Naive thymus-derived CD4-positive, alpha-beta T cell (primary cell): ENCODE measurements at places on chromosomes 1 and 21. TPM values are rescaled to one million over a fixed set of nuclear protein-coding genes. Genes with fewer than 3 reads are reported as not detected.

Gene CLK2
- total RNA-seq = 72.2 TPM

Gene SH2D2A
- 156 and 164 TPM in 2 replicates for total RNA-seq

DNA sequence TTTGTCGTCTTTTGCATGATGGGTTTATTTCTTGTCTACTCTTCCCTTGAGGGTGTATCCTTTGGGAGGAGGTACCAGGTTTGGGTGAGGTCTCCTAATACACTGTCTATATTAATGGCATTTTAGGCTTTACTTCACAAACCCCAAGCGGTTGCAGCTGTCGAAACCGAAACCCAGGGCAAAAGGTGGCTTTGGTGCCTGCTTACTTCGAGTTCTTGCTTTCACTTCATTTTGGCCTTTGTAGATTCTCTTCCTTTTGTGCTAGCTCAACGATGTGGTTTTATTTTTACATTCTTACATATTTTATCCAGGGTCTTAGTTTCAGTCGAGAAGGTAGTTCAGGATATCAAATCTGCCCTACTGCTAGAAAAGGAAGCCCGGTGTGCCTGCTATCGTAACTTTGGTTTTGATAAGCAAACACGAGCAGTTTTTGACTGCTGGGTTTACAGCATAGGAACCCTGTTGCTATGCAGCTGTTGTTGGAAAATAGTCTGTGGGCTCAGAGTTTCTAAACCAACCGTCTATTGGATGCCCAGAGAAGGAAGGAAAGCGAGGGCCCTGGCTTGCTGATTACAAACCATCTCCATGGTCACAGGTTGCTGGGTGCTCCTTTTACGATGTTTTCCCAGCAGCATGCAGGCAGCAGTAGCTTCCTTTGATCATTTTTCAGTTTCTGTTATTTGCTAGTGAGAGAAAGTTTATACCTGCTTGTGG lies 9.8 kb upstream of the TSPAN2 start:
- peaks cover 20% of the 10 kb centered on the region for H3K4me1 ChIP-seq
- H3K27me3 ChIP-seq = no peaks in the 10 kb centered on the region
- peak overlapping the region; percentile 58 for H3K4me3 ChIP-seq
- H3K27ac ChIP-seq = peak overlapping the region; percentile 89

DNA sequence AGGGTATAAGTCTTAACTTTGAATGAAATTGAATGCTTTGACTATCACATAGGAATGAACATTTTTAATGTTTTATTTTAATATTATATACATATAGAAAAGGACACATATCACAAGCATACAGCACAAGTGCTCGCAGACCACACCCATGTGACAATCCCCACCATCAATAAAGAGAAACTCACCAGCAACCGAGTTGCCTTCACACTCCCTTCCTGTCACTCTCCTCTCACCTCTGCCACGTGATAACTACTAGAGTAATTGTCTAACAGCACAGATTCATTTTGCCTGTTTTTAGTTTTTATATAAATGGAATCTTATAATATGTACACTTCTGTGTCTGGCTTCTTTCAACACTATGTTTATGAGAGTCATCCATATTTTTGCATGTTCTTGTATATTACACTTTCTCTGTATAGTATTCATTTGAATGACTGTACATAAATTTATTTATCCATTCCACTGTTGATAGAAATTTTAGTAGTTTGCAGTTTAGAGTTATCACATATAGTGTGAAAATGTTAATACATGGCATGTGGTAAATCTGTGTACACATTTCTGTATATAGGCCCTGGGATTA lies 304.9 kb upstream of the DUSP10 start:
- H3K36me3 ChIP-seq = no peaks in the 10 kb centered on the region
- no peaks in the 10 kb centered on the region for H3K4me1 ChIP-seq
- H3K27me3 ChIP-seq = no peaks in the 10 kb centered on the region
- no peak overlapping the region for H3K27ac ChIP-seq

DNA sequence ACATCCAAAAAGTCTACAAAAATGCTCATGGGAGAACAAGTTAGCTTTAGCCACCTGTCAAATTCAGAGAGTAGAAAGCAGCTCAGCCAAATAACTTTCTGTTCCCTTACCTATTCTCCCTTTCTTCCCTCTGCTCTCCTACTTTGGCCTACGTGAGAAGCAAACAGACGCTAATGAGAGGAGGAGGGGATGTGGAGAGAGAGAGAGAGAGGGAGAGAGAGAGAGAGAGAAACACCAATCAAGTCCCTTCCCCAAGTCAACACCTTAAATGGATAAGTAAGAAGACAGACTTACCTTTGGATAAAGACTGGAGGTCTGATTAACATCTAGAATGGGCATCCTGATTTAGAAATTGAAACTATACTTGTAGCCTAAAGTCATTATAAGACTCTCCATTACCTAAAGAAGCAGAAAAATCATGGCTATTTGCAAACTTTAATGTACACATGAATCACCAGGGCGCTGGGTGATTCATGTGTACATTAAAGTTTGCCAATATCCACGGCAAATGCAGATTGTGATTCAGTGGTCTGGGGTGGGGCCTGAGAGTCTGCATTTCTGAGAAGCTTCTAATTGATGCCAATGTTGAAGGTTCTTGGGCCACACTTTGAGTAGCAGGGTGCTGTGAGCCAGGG lies 13.1 kb upstream of the DUSP12 start:
- DNase-seq = no peak
- H3K27ac ChIP-seq = no peak overlapping the region
- no peak overlapping the region for H3K4me3 ChIP-seq
- no peaks in the 10 kb centered on the region for H3K36me3 ChIP-seq

DNA sequence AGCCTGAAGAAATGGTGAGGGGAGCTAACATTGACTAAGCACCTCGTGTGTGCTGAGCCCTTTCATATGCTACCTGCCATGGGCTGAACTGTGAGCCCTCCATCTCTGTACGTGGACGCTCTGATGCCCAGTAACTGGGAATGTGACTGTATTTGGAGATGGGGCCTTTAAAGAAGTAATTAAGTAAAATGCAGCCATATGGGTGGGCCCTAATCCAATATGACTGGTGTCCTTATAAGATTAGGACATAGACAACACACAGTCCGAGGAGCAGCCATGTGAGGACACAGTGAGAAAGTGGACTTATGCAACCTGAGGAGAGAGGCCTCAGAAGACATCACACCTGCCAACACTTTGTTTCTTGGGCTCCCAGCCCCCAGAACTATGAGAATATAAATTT lies 92.7 kb upstream of the ATP1B1 start:
- no peaks in the 10 kb centered on the region for H3K36me3 ChIP-seq
- no peaks in the 10 kb centered on the region for H3K27me3 ChIP-seq
- DNase-seq = no peak
- no peaks in the 10 kb centered on the region for H3K4me1 ChIP-seq
- no peak overlapping the region for H3K27ac ChIP-seq

- H3K36me3 ChIP-seq = no peaks in the 10 kb centered on the region
- no peak overlapping the region for H3K4me3 ChIP-seq
- H3K27ac ChIP-seq = no peak overlapping the region
- DNase-seq = no peak
Measured at GRCh38 chr1:108584428-108584856, 24.5 kb downstream of the EEIG2 start.

Gene SMPDL3B
- 0.19 TPM for total RNA-seq
